ENCODE measurements at places on chromosomes 6 and 20. TPM values are rescaled to one million over a fixed set of nuclear protein-coding genes. Genes with fewer than 3 reads are reported as not detected.

The IL17A gene
- not detected for total RNA-seq

The FAM162B gene
- total RNA-seq, result 3.7 TPM

The MAS1 gene
- total RNA-seq, result not detected

The FGD2 gene
- total RNA-seq, result 13.4 TPM

The HEY2 gene
- total RNA-seq, result 0.61 TPM

The CLVS2 gene
- total RNA-seq, result not detected

The IPCEF1 gene
- 4.8 TPM for total RNA-seq

The TMC2 gene
- total RNA-seq, result not detected

The DPPA5 gene
- not detected for total RNA-seq

The PSORS1C2 gene
- 0.91 TPM for total RNA-seq

The TFAP2A gene
- total RNA-seq, result 11.6 TPM

The SFTA2 gene
- 6.6 TPM for total RNA-seq

DNA sequence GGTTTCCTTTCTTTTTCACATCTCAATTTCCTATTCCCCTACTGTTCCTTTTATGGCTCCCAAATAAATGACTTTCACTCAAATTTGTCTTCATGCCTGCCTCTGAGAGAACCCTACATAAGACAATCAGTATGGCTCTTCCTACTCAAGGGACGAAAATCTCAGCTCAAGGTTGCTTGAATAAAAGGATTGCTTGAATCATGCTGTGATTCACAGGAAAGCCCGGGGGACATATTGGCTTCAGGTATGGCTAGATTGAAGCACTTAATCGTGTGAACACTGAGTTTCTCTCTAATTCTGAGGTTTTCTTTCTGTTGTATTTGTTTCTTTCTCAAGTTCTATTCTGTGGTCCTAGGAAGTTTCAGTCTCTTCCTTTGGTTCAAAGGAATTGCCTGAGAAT, 140.3 kb upstream of the SULF2 start:
- DNase-seq, result no peak

DNA sequence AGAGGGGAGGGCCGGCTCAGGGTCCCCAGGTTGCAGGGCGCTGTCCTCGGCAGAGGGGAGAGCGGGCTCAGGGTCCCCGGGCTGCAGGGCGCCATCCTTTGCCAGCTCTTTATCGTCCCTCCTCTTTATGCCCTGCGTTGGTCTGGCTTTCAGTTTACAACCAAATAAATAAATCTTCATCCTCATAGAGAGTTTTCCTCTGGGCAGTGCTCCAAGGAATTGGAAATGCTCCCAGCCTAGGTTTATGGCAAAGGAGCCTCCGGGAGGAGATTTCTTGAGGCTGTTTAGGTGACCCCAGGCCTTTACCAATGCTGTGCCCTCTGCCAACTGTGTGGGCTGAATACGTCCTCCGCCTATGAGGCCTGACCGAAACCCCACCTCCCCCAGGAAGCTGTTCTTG, 60.2 kb downstream of the CHMP4B start:
- DNase-seq, result no peak

- no peak for DNase-seq
Measured at GRCh38 chr20:57618764-57619050, 1.5 kb downstream of the ZBP1 start.

GRCh38 chr6:80605165-80605989, 498.9 kb downstream of the BCKDHB start:
- no peak for DNase-seq

GRCh38 chr20:31543966-31544598, 29.8 kb downstream of the HM13 start:
- DNase-seq, result no peak

DNA sequence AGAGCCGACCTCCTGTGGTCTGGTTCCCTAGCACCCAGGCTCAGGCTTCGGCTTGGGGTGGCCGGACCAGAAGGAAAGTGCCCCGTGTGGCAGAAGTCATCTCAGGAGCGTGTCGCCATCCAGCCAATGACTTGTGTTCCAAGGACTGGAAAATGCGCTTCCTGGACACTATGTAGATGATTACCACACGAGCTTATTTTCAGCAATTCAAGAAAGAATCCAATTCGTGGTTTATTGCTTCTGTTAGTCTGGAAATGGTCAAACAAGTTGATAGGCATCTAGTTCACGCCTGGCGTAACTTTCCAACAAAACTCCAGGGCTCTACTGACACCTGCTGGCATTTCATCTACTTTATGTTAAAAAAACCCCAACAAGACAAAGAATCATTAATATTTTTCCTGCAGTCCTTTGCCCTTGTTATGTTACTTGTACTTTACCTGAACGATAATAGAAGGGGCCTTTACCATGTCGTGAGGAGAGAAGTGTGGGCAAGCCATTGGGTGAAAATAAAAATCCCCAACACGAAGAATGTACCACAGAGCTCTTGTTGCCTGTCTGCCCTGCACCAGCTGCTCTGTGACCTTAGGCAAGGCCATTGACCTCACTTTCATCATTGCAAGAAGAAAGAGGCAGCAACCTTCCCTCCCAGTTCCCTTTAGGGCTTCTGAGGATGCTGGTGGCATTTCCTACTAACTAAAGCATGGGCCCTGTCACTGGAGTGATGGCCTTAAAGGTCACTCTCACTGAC, 154.7 kb upstream of the LAMP5 start:
- DNase-seq, result no peak

GRCh38 chr20:14454296-14454695, 116.9 kb upstream of the FLRT3 start:
- no peak for DNase-seq

DNA sequence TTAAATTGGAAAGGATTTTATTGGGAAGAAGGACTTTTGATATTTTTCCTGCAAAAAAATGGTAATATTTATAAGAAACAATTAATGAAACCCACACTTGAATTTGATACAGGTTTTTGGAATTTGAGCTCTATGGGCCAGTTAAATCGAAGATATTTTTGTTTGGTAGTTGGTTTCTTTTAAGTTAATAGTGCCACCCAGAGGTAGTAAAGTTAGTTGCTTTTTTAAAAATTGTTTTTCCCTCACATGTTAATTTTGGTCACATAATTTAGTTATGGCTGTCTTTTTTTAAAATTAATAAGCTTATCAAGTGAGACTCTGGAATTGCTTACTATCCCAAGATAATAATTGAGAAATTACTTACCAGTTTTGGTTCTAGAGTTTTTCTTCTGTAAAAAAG, 7.1 kb downstream of the PRIM2 start:
- DNase-seq, result no peak

- DNase-seq, result no peak
Measured at GRCh38 chr6:41935685-41936072, 5.9 kb downstream of the CCND3 start.

DNA sequence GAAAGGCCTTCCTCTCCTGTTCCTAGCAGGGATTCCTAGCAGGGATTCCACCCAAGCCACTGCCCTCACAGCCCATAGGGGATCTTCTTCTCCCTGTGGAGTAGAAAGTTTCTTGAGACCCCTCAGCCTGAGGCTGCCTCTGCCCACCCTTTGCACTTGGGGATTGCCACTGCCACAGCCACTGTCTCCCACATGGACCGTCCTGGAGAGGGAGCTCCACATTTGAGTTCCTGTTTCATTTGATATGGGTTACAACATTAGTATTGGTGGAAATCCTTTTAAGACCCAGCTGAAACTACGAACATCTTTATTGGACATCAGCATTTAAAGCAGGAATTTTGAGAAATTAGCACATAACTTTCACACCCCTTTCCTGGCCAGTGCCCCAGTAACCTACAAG, 25.6 kb downstream of the HLA-G start:
- DNase-seq, result no peak

- no peak for DNase-seq
Measured at GRCh38 chr6:68252632-68253031, 382.4 kb upstream of the ADGRB3 start.

- no peak for DNase-seq
Measured at GRCh38 chr6:48486876-48487275, 375.9 kb upstream of the PTCHD4 start.

GRCh38 chr6:19849755-19850154, 12.6 kb downstream of the ID4 start:
- no peak for DNase-seq

DNA sequence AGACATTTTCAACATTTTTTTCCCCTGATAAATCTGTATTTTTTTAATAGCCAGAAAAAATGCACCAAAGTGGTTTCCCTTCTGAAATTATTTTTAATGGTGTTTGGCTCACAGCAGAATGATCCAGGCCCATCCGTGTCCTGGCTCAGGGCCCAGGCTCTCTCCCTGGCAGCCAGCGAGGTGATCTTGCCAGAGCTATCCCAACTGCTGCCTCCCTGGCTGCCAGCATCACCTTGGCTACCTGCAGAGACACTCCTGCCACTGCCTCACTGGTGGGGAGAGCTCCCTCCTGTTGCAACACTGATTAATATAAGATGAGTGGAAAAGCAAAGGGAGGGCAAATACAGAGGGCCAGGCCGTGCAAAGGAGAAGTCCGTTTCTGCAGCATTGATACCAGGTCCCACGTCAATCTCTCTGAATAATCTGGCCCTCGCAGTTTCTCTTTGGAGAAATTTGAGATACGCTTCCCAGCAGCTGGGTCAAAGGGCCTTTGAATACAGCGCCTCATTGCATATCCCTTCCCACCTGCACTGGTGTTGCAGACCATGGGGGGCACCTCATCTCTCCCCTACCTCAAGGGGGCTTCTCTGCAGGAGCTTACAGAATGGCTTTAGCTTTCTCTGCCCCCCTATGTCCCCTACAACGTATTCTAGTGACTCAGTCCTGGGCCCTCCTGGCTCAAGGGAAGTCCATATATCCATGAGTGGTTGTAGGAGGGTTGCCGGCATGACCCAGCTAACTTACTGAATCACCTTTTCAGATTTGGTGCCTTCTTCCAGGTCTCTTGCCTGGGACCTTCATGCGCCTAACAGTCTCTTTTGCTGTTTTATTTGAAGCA, 12.8 kb upstream of the DSTN start:
- DNase-seq, result no peak

DNA sequence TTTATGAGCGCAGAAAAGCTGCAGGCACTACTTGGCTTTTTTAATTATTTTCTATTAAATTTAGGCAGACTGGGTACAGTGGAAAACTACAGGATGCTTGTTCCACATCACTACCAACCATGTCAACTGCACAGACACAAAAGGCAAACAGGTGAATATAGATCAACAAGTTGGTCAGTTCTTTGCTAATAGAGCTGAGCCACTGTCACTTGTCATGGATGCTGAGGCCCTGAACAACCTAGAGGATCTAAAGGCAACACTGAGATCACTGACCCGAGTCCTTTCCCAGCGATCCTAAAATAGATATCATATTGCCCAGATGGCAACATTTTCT, 34.5 kb upstream of the FAM83C start:
- no peak for DNase-seq

DNA sequence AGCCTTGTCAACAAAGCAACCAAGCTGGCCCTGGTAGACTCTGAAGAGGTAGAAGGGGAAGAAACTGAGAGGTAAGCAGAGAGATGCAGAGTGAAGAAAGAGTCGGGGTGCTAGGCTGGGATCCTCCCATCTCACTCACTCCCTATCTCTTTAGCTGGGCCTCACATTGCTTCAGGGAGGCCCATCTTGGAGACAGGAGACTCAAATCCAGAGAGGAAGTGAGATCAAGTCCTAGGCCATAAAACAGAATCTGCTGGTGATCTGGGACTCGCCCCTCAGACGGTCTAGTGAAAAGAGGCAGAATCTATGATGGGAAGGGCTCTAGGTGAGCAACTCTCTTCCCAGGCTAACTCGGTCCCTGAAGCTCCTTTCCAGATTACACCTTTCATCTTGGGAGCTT, 659 bp upstream of the GUCA1B start:
- no peak for DNase-seq

DNA sequence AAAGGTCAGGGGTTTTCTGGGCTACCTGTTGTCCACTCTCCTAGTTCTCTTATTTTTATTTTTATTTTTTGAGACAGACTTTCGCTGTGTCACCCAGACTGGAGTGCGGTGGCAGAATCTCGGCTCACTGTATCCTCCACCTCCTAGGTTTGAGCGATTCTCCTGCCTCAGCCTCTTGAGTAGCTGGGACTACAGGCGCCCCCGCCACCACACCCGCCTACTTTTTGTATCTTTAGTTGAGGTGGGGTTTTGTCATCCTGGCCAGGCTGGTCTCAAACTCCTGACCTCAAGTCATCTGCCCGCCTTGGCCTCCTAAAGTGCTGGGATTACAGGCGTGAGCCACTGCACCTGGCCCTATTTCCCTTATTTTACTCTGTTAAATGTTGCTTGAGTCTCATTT, 149.0 kb downstream of the EYA4 start:
- no peak for DNase-seq

DNA sequence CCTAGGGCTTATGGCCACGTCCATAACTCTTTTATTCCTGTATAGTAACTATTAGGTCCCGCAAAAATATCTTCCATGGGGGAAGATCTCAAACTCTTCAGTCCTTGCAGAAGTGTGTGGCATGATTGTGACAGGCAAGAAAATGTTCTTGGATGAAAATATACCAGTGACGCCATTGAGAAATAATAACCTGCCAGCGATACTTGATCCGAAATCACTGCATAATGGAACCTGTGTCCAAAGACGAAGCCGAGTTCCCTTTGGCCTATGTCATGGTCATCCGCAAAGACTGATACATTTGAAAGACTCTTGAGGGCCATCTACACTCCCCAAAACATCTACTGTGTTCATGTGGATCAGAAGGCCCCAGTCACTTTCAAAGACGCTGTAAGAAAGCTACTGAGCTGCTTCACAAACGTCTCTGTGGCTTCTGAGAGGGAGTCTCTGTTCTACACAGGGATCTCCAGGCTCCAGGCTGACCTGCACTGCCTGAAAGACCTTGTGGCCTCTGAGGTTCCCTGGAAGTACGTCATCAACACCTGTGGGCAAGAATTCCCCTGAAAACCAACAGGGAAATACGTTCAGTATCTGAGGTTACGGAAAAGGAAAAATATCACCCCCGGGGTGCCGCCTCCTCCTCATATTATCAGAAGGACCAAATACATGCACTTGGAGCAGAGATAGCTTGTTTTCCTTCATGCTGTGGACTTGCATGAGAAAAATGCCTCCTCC, 6.9 kb upstream of the GCNT2 start:
- no peak for DNase-seq

- no peak for DNase-seq
Measured at GRCh38 chr20:62439218-62439617, 11.9 kb upstream of the RBBP8NL start.

- no peak for DNase-seq
Measured at GRCh38 chr6:164502833-164503232, 806.6 kb downstream of the C6orf118 start.

DNA sequence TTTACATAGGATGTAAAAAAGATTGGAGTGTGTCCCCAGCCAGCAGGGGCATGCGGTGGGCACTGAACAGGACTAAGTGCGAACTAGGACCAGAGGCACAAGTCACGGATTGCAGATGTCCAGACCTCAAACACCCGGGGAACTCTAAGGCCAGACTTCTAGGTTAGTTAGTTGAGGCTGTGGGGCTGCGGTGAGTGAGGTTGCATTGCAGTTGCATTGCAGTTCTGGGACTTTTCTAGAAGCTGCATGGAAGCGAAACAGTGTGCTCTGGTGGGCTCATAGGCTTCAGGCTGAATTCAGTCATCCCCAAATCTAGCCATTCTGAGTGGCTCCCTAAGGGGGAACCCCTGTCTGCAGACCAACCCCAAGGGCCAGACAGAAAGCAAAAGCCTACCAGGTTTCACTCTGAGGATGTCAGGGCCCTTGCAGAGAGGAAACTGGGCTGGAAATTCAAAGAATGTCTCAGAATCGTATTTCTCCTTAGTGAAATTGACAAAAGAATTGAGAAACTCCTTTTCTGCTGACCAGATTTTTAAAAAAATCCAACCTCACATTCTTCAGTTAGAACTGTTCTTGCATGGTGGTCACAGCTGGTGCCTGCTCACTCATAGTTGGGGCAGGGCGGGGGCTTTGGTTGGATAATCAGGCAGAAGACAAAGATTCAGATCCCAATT, 182.8 kb downstream of the ZDHHC14 start:
- no peak for DNase-seq

- DNase-seq, result no peak
Measured at GRCh38 chr20:61125076-61125475, 127.0 kb upstream of the CDH4 start.

Data from esophagus squamous epithelium (tissue), 5 donors.